ENCODE measurements at places on chromosomes 2 and 18. TPM values are rescaled to one million over a fixed set of nuclear protein-coding genes. Genes with fewer than 3 reads are reported as not detected.

ANO7 gene
- total RNA-seq: 1.9 TPM

DNA sequence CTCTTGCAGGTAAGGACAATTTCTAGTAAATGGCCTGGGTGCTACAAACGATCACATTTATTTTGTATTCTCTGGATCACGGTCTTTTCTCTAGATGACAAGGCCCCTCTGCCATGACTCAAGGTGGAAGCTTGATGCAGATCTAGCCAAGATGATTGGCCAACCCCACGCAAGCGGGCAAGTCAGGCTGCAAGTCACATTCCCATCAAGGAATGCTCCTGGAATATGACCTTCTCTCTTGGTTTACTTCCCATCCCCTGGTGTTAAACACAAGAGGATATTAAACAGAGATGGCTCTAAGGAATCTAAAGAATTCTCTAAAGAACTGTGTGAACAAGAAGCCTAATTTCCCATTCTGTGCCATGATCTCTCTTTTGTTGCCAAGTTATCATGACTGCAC, 97.3 kb upstream of the SERPINE2 start:
- DNase-seq: no peak

DNA sequence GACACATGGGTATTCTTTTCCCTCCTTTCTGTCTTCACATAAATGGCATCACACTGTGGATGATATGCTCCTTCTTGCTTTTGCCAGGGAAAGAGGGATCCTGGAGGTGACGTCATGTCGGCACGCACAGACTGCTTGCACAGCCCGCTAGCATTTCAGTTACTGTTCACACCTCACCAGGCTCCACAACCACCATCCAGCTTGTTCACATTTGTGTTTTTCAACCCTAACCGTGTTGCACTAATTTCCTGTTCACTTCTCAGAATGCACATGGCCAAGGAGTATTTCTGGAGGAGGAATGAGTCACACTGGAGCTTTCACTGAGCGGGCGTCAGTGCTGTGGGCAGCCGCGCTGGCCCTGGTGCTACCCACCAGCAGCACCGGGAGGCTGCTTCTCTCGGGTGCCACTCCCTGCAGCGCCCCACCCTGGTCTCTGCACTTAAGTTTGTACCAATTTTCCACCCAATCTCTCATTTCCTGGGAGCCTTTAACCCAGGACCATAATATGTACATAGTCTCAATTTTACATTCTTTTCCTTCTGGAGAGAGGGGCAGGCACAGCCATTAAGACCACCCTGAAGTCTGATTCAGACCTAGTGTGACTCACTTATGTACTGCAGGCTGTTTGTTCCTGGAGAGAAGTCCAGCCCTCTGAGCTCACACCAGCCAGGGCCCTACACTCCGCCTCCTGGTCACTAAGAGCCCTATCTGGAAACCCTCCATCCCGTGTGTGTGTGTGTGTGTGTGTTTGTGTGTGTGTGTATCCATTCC, 65.1 kb downstream of the MBP start:
- DNase-seq: no peak

FOXD4L1 gene
- 0.19 TPM for total RNA-seq

GRCh38 chr18:3703732-3704176, 253.8 kb downstream of the TGIF1 start:
- DNase-seq: no peak

- peak; percentile 92 for DNase-seq
Observed at GRCh38 chr2:72150157-72150860, 2.6 kb upstream of the CYP26B1 start.

- no peak for DNase-seq
Observed at GRCh38 chr2:137420744-137421143, 543.5 kb upstream of the HNMT start.

DNA sequence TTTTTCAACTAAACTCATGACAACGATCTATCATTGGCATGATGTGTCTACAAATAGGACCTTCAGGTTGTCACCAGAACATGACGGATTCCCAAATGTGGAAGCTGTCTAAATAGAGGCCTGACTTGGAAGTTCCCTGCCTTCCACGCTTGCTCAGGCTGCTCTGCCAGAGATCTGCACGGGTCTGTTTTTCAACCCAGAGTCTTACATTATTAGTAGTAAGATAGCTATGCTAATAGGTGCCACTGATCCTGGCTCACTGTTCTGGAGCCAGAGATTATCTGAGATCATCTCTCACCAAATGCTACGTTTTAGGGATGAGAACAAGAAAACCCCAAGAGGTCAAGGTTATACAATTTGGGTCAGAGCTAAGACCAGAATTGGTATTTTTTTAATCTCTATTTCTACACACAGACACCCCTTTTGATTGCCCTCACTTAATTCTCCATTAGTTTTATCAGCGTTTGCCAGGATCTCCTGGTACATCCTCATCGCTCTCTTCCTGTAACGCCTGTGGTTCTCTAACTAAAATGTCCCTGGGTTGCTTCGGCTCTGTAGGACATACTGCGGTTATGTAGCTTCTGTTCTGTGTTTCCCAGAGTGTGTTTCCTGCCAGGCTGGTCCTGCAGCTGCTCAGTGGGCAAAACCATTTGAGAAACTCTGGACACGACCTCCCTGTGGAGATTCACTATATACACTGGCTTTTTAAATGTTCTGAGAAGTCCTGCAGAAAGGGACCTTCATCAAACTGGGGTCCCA, 5.7 kb downstream of the CDC42EP3 start:
- no peak for DNase-seq

- no peak for DNase-seq
Observed at GRCh38 chr18:24413148-24413547, 13.3 kb upstream of the IMPACT start.

PTPN4 gene
- 46.4 TPM for total RNA-seq

SLC66A2 gene
- total RNA-seq: 45.5 TPM

CD207 gene
- total RNA-seq: 0.66 TPM

DNA sequence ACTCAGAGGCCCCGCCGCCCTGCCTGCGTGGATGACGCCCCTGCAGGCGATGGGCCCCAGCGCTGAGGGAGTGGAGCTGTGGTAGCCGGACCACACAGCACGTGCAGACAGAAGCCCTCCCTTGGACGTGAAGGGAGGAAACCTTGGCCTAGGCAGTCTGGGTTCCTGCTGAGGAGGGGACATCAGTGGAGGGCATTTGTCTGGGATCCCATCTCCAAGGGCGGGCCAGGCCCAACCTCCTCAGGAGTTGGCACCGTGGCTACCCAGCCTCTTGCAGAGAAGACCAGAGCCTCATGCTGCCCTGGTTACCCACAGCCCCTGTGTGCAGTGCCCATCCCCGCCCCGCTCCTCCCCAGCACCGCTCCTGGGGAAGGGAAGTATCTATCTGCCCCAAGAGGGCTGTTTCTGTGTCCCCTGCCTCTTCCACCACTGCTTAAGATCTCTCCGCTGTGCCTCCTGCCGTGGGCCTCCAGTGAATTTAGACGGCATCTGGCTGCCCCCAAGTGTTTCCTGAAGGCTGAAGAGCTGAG, 241.8 kb downstream of the KLHL29 start:
- peak; percentile 61 for DNase-seq

DNA sequence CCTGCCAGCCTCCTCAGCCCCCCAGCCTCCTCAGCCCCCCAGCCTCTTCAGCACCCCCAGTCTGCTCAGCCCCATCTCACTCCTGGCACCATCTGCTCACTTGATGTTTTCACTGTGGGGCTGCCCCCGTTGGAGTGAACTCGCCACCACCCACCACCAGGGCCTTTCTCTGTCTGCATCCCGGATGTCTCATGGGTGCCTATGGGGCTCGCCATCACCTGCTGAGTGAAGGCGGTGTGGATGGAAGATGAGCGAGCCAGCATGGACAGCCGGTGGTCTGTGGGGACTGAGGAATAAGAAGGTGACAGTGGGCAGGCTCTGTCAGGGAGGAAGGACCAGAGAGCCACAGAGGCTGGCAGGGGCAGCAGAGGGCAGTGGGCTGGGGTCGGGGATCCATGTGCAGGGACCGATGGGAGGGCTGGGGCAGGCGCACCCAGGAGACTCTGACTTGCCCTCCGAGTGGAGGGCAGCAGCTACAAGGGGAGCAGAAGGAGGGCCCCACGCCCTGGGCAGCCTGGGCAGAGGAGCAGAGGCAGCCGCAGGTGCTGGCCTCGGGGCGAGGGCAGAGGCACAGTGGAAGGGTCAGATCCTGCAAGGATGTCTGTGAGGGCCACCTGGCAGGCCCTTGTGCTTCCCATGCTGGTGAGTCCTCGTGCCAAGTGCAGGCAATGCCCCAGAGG, 74.7 kb upstream of the ODC1 start:
- no peak for DNase-seq

DNA sequence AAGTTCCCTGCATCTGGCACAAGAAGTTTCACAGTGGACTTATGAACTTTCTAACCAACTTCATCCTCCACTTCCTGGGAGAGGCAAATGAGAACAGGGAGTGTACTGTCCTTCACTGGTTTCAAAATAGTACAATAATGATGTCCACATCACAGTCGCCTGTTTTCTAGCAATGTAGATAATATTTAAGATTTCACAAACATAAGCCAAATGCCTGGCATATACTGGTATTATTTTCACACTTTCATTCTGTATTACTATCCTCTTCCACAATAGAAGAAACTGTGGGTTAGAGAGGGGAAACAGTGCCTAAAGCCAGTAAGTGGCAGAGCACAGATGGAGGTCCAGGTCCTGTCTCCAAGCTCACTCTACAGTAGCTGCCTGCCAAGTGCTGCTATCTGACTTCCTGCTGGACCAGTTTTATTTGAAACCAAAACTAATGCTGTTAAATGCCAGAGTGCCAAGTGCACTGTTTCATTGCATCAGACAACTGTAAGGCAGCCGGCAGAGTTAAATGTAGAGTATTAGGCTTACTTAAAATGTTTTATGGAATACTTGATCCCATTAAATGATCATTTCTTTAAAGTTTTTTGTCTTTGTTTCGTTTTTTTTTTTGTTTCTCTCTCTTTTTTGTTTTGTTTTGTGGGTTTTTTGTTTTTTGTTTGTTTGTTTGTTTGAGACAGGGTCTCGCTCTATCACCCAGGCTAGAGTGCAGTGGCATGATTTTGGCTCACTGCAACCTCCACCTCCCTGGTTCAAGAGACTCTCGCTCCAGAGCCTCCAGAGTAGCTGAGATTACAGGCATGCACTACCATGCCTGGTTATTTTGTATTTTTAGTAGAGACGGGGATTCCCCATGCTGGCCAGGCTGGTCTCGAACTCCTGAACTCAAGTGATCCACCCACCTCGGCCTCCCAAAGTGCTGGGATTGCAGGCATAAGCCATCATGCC, 15.1 kb downstream of the COBLL1 start:
- no peak for DNase-seq

- DNase-seq: no peak
Observed at GRCh38 chr2:208118918-208119317, 5.4 kb downstream of the CRYGD start.

PARD3B gene
- total RNA-seq: 29.6 TPM

GRCh38 chr2:118752762-118753429, 94.6 kb downstream of the EN1 start:
- DNase-seq: no peak

NRBP1 gene
- 69.5 TPM for total RNA-seq

DNA sequence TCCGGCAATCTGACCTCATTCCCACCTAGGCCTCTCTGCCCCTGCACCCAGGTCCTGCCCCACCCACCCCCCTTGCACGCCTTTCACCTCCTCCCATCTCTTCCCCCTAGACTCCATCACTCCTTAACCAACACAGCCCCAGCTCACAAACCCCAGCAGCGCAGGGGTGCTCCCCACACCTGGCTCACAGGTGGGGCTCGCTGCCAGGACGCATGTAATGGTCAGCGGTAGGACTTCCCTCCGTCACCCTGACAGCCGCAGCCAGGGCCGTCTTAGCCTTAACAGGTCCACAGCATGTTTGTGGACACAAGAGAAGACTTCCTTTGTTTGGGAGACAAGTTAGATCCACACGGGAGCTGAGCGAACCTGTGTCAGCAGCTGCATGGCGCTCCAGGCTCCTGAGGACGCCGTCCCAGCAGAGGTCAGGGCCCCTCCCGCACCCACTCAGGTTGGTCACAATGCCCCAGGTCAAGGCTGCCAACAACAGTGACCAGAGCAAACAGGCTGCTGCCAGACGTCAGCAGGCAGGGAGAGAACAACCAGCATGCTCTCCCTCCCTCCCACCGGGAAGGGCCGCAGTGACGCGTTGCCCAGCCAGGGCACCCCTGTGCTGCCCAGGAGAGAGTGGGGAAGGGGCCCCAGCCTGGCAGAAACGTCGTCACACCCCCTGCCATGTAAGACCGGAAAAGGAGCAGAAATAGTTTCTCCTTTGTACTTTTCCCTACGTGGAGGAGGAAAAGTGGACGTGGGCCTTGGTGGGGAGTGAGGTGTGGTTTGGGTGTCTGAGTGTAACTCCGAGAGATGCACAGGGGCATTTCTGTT, 68.0 kb downstream of the PXDN start:
- DNase-seq: no peak

GRCh38 chr2:88903749-88904353, 212.4 kb downstream of the RPIA start:
- peak; percentile 21 for DNase-seq
